ENCODE measurements at places on chromosomes 6 and 20.

DNA sequence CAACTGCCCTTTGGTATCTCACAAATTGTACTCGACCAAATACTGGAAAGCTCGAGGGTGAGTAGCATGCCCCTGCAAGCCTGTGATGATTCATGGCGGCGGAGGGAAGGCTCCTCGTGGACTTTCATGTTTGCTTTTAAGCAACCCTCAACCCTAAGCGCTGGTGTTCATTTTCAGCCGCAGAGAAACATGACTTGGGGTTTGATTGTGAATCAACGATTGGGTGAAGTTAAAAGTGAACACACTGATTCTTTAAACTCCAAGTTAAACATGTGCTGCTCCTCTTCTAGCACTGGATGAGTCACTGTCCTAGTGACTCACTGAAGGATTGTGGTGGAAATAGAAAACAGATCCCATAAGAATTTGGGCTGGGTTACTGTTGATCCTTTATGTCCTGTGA, 8.3 kb downstream of the CD109 start:
- DNase-seq: no peak

DNA sequence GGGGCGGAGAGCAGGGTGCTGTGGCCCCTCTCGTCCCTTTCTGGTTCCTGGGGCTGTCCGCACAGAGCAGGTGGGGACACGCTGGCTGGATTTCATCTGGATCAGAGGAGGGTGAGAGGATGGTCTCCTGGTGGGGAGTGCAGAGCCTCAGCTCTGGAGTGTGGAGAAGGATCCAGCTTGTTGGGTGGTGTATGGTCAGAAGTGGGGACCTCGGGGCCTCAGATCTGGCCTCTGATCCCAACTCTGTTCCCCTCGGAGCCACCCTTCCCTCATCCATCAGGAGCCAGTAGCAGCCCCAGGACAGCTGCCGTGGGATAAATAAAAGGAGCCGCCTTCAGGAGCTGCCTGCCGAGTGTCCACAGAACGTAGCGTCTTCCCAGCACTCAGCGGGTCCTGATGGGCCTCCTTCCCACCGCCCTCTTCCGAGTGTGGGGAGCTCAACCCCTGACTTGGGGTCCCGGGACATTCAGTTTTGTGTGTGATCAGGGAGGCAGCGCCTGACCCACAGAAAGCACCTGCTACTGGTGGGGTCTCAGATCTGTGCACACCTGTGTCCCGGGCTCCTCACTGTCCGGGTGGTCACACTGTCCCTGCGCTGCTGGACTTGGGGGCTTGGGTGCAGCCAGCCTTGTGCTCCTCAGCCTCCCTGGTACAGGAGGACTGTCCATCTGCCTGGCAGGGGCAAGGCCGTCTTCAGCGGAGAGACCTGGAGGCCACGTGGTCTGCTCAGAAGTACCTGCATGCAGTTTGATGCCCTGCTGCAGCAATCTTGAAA, 25.4 kb upstream of the BHLHE23 start:
- DNase-seq: no peak

GRCh38 chr6:70315079-70315751, 12.3 kb upstream of the COL9A1 start:
- no peak for DNase-seq

DNA sequence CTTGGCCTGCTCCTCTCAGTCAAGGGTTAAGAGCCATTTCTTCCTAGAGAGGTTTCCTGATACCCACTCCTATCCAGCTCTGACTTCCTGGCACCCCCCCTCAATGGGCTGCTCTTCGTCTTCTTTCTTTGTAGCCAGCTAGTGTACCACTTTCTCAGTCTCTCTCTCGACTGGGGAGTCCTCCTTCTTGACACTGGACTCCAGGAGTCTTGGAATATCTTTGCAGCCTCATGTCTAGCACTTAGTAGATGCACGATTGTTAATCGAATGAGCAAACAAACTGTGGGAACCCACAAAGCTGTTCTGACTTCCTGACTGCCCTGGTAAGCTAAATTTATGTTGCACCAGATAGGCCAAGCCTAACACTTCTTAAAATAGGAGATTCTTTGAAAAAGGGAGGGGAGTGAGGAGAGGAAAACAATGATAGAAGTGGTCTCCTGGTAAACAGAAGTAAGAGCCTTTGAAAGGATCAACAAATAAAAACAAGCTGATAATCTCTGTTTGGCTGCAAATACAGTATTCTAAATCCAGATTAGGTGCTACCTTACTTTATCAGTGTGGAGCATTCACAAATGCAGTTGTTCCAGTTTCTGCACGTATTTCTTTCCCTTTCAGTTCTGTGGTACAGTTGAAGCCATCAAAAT, 160.1 kb upstream of the CITED2 start:
- DNase-seq: peak; percentile 83

DNA sequence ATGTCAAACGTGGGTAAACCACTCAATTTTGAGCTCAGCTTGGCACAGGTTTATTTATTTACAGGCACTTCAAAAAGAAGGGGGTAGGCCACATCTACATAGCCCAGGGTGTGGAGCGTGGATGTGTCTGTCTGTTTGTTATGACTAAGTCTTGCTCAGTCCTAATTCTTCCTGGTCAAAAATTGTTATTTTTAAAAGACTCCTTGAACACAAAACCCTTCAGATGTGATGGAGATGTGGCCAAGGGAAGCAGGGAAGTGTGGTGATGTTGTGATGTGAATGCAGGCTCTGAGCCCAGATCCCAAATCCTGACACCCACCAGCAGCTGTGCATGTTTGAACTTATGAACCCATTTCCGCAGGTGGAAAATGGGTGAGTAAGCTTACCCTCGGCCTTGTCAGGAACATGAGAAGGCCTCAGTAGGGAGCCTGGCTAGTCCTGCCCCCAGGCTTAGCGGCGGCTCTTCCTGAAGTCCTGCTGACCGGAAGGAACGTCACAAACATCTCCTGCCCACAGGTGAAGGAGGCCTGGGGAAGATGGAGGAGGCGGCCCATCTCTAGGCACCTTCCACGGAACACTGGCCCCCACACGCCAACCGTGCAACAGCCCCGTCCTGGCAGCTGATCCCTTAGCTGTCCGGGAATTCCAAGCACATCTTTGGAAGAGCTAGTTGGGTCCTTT, 119.7 kb downstream of the MYLK4 start:
- no peak for DNase-seq

DNA sequence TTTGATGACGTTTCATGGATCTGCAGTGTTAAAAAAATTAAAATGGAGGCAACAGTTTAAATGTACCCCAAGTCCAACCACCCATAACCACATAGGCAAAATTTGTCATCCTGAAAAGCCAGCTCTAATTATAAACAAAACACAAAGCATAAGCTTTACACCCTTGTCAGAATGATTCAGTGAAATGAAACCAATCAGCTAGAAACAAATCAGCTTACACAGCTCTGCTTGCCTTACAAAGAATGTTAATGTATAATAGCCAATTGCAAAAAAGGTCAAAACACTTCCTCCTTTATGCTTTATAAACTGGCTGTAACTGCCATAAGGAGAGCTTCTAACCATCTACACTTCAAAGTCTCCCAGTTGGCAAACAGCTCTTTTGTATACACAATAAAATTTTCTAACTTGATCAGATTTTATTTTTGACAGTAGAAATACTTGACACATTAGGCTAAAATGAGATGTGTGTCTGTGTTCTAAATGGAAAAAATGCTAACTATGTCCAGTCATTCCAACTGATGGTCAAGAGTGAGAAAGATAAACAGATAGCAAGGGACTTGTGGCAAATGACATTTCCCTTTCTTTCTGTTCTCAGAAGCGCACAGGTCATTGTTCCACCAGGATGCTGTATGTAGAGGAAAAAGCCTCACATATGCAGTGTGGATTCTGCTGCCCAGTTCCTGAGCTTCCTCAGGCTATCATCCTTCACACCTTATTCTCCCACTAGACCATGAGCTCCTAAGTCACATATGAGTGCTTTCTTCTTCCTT, 344.3 kb upstream of the ID4 start:
- no peak for DNase-seq

- no peak for DNase-seq
These were observed 5.7 kb upstream of the PARD6B start for GRCh38 chr20:50725724-50726005.

DNA sequence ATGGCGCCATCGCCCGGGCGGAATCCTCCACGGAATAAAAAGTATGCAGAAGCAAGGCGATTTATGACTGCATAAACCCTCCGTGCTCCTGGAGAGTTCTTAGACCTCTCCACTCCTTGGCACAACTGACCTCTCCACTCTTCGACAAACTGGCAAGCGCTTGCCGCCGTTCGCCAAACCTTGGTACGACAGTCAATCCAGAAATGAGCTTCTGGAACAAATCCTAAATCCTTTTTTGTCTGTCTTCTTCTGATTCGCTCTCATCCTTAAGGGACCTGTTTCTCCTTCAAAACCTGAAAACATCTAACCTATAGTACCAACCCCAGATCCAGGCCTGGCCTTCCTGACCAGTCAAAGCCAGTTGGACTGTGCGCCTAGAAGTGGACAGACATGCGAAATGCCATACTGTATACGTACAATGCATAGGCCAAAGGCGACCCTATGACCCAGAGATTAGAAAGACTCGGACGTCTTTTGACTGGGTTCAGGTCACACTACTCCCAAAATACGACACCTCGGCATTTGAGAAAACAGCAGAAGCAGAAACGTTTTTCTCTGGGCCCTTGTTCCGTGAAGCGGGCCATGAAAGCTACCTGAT, 59.4 kb downstream of the TRIM27 start:
- no peak for DNase-seq

GRCh38 chr20:20527661-20528060, 159.8 kb downstream of the INSM1 start:
- DNase-seq: no peak

DNA sequence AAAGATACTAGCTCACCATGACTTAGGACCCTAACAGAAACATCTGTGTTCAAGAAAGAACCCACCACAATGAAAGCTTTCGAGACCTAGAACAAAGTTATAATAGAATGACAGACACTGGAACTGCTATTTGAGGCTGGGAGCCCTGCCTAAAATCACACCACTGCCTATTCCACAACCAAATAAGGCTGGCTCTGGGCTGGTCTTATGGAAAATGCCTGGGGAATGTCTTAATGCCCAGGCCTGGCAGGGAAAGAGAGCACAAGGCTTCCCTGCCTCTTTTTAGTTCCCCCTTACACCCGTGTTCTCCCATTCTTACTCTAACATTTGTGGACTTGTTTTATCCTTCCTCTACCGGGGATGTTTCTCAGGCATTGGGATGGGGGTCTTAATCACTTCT, 5.6 kb upstream of the METTL24 start:
- DNase-seq: no peak

DNA sequence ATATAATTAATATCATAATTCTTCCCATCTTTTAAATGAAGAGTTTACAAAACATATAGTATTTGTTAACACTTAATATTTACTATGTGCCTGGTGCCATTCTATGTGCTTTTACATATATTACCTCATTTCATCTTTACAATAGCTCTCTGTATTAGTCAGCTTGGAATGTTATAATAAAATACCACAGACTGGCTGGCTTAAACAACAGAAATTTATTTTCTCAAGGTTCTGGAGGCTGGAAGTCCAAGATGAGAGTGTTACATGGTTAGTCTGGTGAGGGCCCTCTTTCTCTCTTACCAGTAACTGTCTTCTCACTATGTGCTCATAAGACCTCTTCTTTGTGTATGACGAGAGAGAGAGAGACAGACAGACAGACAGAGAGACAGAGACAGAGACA, 110.2 kb downstream of the NKAIN2 start:
- no peak for DNase-seq

DNA sequence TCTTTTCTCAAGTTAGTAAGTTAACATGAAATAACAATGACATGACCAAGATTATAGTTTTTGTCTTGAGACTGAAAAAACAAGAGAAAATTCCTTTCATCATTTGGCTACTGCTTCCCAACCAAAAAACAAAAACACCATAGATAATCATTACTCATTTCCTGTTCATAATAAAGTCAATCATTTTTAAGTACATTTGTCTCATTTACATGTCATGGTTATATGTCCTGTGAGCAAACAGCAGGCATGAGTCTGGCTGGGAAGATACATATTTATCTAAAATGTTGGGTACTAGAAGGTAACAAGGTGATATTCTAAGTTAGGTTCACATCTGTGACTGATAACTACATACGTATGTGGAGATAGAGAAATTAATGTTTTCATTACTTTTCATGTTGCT, 180.5 kb downstream of the ISM1 start:
- no peak for DNase-seq

DNA sequence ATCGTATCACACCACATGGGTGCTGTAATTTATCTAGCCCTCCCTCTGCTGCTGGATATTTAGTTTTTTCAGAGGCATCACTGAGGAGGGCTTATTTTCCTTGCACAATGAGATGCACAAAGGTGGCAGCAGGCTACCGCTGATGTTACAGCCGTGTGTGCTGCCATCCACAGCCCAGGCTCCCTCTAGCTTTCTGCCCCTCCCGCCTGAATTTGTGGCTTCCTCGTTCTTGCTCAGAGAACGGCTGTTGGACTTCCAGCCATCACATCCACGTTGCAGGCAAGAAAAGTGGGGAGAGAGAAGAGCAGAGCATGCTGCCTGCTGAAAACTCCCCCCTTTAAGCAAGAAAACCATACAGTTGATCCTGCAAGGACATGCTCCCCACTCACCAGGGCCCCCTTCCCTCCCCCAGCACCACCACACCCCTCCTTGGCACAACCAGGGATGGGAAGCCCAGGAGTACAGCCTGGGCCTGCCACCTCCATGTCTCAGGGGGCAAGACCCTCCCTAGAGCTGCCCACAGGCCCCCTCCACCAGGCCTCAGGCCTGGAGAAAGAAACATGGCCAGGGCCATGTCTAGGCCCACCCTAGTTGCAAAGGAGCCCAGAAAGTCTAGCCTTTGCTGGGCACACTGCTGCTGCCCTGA, 102.6 kb downstream of the MRPL14 start:
- DNase-seq: no peak

DNA sequence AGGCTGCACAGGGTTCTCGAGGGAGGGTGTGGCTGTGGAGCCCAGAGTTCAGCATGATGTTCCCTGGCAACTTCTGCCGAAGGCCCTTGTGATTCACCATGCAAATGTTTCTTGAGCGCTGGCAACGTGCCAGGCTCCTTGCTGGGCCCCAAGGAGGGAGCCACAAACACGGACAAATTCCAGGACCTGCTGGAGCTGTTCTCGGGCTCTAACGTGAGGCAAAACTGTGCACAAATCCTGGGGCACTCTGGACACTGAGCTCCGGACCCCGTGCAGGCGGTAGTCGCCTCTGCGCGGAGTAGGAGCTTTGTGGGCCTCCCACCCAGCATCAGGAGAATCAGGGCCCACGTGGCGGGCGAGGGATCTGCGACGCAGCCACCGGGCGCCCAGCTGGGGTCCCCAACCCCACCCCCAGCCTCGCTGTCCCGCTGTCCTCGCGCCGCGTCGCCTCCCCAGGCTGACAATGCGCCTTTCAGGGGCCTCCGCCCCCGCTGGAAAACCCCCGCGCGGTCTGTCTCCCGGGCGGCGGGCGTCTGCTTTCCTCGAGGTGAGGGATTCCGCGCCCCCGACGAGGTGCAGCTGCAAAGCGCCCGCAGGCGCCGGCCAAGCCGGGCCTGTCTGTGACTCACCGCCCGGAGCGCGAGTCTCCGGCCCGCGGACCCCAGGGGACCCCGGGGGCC, 31.7 kb upstream of the SCUBE3 start:
- no peak for DNase-seq

GRCh38 chr6:151027295-151027747, 161.8 kb downstream of the MTHFD1L start:
- DNase-seq: no peak

GRCh38 chr20:40331807-40332560, 357.1 kb downstream of the MAFB start:
- DNase-seq: no peak

- no peak for DNase-seq
These were observed 33.5 kb downstream of the PNLDC1 start for GRCh38 chr6:159833556-159833955.
